ENCODE measurements at places on chromosomes 6 and 20. TPM values are rescaled to one million over a fixed set of nuclear protein-coding genes. Genes with fewer than 3 reads are reported as not detected.

DIDO1 gene
- total RNA-seq, result 85.9 TPM

- no peak for DNase-seq
These were observed 32.2 kb upstream of the ERVFRD-1 start for GRCh38 chr6:11143394-11144371.

PACSIN1 gene
- 7.0 TPM for total RNA-seq

DNA sequence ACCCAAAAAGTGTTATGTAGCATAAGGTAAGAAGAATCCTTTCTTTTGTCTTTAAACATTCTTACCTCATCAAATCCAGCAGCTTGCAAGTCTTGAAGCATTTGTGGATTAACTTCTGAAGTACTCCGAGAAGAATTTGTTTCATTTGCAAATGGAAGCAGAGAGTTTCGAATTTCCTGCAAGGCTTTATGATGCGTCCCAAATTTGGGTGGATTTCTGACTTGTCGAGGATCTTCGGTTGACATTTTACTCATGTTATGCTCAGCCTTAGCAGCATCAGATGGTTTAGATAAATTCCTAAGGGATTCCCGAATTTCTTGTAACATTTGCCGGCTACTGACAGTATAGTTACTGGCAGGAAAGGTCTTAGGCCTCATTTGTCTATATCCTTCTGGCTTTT is 16.2 kb downstream of the LATS1 start:
- DNase-seq, result peak; percentile 38

DNA sequence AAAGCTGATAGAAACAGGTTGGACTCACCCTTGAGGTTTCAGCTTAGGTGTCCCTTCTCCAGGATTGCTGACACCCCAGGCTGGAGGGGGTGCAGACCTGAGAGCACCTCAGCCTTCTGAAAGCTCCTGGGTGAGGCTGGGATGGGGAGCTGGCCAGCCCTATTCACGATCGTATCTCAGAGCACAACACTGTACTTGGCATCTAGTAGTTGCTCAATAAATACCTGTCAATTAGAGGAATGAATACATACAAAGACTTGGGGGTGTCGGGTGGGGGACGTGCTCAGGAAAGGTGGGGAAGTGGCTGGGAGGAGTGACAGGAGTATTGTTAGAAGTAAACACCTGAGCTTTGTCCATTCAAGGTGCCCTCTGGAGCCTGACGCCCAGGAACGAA is 61.7 kb downstream of the SLC2A10 start:
- DNase-seq, result no peak

NKAIN4 gene
- 20.9 TPM for total RNA-seq
